Activated CD8-positive, alpha-beta memory T cell treated with anti-CD3 and anti-CD28 coated beads, Interleukin-2, amount 50 U/mL, for 4 hours (primary cell): ENCODE measurements at places on chromosomes 1 and 21.

- no peak for DNase-seq
Observed at GRCh38 chr1:177585302-177586220, 384.3 kb downstream of the SEC16B start.

DNA sequence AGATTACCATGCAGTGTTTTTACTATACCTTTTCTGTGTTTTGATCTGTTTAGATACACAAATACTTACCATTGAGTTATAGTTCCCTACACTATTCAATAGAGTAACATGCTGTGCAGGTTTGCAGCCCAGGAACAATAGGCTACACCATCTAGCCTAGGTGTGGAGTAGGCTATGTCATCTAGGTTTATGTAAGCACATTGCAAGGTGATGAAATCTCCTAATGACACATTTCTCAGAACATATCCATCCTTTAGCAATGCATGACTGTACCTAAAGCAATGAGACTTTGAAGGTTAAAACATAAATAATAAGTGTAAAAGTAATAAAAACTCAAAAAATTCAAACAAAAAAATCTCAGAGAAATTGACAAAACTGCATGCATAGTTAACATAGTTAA lies 358.6 kb downstream of the USH2A start:
- DNase-seq, result no peak

- no peak for DNase-seq
Observed at GRCh38 chr1:84722794-84723193, 32.5 kb upstream of the SSX2IP start.

GRCh38 chr1:43937179-43937865 lies 3.7 kb downstream of the ARTN start:
- no peak for DNase-seq

DNA sequence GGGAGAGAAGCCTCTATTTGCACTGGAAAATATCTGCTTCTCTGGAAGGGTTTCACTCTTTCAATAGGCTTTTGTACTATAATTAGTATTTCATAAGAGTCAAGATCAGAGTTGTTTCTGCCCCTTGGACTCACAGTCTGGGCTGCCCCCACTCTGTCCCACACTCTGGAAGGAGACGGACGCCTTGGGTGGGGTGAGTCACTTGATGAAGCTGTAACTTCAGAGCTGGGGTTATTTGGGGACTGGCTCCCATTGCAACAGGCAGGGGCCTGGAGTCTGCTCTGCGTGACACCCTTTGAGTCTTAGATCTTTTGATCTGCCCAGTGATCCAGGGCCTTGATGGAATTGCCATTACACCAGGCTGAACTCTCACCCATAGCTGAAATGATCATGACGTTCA lies 4.0 kb upstream of the KCNA10 start:
- DNase-seq, result no peak

- no peak for DNase-seq
Observed at GRCh38 chr1:25714372-25714931, 85.5 kb upstream of the SELENON start.

- DNase-seq, result no peak
Observed at GRCh38 chr1:56934430-56935060, 31.3 kb downstream of the C8B start.

DNA sequence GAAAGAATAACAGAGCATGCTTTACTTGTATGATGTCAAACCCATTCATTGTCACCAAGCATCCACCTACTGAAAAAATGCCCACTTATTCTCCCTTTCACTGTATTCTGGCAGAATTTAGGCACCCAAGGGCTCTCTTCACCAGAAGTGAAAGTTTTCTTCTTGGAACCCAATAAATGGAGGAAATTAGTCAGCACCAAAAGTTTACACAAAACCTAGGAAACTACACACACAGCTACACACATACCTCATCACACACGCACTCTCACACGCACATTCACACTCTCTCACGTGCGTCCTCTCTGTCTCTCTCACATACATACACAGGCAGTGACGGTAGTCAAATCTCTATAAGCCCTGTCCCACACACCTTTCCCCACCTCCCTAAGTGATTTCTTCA lies 37.6 kb downstream of the MCOLN2 start:
- DNase-seq, result no peak

DNA sequence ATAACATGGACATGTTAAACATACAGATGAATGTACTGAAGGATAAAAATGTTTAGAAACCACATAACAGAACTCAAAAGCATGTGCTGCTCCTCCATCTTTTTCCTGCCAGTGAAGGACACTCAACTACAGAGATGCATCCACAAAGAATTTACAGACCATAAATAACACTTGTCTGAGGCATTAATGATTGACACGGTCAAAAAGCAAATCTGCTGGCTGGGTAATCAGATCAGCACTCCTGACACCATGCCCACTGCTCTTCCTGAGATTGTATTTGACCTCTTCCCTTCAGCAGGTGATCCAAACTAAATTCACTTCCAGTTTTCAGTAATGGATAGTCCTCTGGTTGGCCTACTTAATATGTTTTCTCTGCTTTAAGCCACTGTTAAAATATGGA lies 6.6 kb downstream of the CREG1 start:
- DNase-seq, result no peak

DNA sequence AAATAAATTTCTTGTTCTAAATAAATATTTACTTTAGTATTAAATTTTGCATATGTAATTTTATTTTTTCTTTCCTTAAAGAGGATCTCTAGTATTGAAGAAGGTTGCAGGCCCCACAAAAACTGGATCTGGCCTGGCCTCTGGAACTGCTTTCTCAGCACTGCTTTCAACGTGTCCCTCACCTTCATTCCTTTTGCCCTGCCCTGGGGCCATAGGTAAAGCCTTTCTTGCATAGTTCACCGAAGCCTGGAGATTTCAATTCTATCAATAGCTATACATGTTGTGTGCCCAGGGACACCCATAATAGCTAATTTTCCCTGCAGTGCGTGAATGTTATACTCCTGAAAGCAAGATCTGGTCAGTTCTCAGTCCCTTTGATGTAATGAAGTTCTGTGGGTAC lies 12.0 kb upstream of the GPR137B start:
- DNase-seq, result no peak

GRCh38 chr1:43048601-43049011 lies 89.9 kb upstream of the SLC2A1 start:
- DNase-seq, result no peak

- no peak for DNase-seq
Observed at GRCh38 chr1:20602851-20603450, 14.1 kb downstream of the CDA start.

- no peak for DNase-seq
Observed at GRCh38 chr1:27503844-27504587, 14.0 kb upstream of the WASF2 start.

GRCh38 chr1:8198522-8198921 lies 119.4 kb upstream of the SLC45A1 start:
- no peak for DNase-seq

GRCh38 chr1:58403894-58404293 lies 142.6 kb downstream of the OMA1 start:
- DNase-seq, result no peak

DNA sequence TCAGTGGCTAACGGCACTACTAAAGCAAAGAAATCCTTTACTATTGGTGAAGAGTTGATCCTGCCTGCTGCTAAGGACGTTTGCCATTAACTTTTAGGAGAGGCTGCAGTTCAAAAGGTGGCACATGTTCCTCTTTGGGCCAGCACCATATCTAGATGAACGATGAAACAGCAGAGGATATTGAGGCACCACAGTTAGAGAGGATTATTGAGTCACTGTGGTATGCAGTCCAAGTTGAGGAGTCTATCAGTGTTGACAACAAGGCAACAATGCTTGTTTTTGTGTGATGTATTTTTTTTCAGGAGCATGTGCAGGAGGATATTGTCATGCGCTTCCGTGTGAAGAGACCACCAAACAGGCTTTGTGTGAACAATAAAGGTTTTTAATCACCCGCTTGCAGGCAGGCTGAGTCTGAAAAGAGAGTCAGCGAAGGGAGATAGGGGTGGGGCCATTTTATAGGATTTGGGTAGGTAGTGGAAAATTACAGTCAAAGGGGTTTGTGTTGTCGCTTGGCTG lies 80.9 kb downstream of the UCHL5 start:
- no peak for DNase-seq

DNA sequence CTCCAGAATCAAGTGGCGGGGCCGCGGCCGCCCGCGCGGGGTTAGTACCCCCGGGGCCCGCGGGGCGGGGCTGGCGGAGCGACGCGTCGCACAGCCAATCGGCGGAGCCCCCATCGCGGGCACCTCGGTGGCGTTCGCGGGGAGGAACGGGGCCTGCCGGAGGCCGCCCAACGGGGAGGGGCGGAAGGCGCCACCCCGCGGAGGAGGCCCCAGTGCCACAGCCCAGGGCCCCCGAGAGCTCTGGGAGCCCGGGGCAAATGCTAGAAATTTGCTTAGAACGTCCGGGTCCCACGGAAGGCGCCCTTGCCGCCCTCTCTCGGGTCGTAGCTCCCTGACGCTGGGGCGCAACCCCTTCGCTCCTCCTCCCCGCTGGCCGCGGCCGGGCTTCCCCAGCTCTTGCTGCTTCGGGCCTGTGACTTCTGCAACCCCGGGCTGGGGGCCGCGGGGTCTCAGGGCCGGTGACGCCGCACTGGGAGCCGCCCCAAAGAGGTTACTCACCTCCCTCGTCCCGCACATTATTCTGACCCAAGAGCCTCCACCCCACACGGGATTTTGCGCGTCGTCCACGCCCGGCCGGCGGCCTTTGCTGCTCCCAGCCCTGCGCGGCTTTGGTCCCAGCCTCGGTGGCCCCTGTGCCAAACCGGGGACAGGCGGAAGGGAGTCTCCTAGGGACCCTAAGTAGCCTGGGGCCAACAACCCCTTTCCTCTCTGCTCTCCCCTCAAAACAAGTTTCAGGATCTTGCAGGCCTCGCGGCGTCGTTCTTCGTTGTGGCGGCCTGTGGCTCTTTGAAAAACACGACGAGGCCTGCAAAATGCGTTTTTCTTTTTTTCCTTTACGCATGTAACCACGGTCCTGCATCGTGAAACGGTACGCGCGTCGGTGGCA lies at the start of gene RUNX3:
Gene RUNX3, minus strand, starts transcription at position 17 of the 886 bp plus-strand sequence. CDS start 408 bp downstream, outside the sequence.
- peak; percentile 94 for DNase-seq
